Stimulated activated CD4-positive, alpha-beta T cell treated with anti-CD3 and anti-CD28 coated beads, Interleukin-1b, Interleukin-23, amount 100 ng/mL, for 1 hour (primary cell): ENCODE measurements at places on chromosomes 4 and X.
A peak's percentile ranks its signal among the peaks of the same experiment; 100 is the strongest.

DNA sequence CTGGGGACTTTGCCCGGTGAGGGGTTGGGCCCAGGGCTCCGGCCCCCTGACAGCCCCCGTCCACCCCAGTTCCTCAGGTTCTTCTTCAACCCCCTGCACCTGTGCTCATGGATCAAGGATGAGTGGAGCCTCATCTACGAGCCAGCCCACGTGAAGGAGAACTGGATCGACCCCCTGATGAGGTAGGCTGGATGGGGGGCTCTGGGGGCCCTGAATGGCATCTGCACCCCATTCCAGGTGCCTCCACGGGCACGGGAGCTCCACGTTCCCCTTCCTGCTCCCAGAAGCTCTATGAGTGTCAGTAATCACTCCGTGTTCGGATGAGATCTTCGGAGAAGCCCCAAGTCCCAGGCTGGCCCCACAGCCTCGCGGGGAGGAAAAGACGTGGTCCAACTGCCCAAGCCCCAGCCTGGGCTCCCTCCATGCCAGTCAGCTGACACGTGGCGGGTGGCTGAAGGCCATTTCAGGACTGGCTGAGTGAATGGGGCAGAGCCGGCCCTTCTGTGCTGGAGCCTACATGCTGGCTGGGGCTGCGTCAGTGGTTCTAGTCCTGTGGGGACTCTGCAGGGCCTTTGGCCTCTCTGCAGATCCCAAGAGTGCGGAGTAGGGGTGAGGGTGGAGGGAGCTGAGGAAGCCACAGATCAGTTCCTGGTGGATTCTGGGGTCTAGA is 24.4 kb downstream of the CFAP99 start:
- DNase-seq, result no peak

DNA sequence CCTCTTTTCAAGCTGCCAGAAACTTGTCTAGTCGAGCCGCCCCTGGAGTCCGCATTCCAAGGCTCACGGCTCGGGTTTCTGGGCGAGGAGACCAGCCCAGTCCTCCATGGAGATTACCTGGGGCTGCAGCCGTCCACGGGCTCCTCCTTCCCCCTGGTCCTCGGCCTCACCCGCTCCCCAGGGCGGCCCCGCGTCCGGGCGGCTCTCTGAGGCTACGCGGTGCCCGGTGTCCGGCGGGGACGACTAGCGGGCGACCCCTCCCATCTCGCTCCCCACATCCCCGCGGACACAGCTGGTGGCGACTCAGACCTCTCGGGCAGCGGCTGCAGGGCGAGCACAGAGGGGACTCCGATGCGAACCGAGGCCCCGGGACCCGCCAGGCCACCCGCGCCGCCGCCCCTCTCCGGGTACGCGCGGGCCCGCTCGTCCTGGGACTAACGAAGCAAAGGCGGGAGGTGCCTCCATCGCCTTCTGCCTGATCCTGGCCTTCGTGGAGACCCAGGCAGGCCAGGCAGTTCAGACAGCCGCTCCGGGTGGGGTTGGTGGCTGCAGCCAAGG is 159.4 kb downstream of the TRAM1L1 start:
- DNase-seq, result no peak

DNA sequence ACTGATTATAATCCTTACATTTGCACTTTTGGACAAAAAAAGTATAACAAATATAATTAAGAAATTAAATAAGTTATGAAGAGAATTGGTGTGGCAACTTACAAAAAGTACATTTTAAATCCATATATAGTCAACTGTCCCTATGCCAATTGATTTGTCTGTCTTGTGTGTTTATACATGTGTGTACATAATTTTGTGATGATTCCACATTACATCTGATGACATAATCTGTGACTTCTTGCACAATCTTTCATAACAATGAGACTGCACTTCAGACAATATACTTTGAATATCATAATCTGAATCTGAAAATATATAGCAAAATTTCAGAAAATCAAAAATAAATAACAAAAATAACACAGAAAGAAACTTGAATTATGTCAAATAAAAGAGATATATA is 953.4 kb downstream of the FAT4 start:
- no peak for DNase-seq

GRCh38 chr4:31662951-31663350 is 942.8 kb downstream of the PCDH7 start:
- DNase-seq, result no peak

- no peak for DNase-seq
Measured at GRCh38 chr4:113951263-113951662, 28.2 kb downstream of the ARSJ start.

DNA sequence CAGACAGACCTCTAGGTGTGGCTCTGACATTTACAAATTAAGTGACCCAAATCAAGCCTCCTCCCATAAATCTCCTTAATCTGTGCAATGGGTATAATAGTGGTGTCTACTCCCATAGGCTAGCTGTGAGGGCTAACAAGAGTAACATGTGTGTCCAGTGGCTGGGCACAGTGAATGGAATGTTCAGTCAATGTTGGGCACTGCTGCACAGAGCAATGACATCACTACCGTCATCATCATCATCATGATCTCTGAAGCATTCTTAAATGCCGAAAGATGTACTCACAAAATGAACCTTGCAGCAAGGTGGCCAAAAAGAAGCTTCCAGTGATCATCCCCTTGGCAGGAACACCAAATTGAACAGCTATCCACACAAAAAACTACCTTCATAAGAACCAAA is 43.5 kb downstream of the CHRNA9 start:
- no peak for DNase-seq

- DNase-seq, result no peak
Measured at GRCh38 chr4:24473309-24473721, 111.0 kb downstream of the DHX15 start.

DNA sequence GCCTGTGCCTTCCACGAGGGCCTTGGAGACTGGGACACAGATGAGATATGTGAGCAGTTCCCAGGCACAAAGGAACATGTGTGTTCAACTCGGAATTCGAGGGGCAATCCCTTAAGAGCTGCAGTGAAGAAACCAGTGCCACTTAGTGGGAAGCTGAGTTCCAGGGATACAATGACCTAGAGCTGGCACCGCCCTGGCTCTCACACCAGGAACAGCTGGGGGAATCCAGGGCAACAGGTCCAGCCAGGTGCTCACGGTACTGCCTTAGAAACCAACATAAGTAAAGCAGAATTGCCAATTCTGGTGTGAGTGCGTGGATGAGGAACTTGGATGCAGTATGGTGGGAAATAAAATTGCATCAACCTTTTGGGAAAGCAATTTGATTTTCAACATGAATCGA is 122.9 kb downstream of the AFAP1 start:
- no peak for DNase-seq

- DNase-seq, result no peak
Measured at GRCh38 chr4:24892778-24893177, 20.1 kb downstream of the CCDC149 start.

DNA sequence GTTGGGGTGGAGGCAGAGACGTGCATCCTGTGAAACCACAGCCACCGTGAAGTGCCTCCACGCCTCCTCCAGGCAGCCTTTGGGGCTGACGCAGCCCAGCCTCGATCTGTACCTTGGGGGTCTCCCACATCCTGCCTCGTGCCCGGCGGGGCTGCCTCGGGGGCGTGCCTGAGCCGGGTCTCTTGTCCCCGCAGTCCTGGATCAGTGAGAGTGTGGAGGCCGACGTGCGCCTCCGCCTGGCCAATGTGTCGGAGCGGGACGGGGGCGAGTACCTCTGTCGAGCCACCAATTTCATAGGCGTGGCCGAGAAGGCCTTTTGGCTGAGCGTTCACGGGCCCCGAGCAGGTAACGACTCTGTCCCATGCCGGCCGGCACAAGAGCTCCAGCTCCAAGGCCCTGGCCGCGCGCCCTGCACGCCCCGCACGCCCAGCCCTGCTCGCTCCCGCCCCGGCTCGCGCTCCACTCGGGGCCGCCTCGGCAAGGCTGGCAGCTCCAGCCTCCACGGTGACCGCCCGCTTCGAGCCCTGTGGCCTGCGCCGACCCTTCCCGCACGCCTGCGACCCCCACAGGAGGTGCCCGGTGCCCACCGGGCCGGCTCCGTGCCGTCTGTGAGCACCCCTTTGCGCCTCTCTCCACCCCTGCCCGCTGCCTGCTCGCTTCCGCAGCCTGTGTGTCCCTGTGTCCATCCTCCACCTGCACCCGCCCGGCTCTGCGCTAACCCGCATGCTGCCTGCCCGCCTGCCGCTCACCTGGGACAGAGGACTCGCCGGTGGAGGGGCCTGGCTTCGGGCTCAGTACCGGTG is 9.8 kb downstream of the FGFR3 start:
- no peak for DNase-seq

- no peak for DNase-seq
Measured at GRCh38 chr4:98026362-98026761, 116.9 kb downstream of the STPG2 start.

DNA sequence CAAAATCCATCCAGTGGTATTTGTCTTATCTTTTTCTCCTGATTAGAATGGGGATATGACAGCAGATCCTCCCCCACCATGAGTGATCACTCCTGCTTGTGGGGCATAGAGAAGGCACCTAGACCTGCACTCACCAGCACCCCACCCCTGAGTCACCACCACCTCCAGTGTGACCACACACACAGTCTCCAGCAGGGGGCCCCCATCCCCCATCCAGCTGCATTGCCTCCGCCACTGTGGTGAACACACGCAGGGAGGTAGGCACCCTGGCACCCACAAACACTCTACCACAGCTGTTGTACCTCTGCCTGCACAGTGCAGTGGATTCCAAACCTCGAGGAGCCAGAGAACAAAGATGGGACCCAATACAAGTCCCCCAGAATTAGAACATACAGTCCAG is 9.0 kb upstream of the MAGEA8 start:
- DNase-seq, result peak; percentile 16

DNA sequence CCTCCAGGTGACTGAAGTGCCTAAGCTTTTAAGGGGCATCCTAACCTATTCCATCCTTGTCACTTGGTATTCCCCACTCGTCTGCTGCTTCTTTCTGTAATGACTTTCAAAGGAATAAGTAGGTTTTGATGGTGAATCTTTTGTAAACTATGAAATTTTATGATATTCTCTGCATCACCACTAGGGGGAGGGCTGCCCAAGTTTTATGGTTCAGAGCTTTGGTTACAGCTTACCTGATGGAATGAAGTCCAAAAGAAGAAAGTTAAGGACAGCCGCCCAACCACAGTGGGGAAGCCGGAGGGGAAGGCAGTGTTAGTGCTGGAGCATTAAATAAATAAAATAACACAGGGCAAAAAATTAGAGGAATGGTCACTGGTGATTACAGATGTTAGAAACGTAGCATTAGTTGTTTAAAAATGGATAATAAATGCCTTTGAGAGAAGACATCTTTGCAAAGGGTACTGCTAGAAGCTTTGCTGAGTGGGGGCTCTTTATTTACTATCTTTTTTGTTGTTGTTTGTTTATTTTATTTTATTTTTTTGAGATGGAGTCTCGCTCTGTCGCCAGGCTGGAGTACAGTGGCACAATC is 204.9 kb downstream of the GBA3 start:
- DNase-seq, result no peak

- no peak for DNase-seq
Measured at GRCh38 chrX:43505769-43506168, 150.3 kb upstream of the MAOA start.

DNA sequence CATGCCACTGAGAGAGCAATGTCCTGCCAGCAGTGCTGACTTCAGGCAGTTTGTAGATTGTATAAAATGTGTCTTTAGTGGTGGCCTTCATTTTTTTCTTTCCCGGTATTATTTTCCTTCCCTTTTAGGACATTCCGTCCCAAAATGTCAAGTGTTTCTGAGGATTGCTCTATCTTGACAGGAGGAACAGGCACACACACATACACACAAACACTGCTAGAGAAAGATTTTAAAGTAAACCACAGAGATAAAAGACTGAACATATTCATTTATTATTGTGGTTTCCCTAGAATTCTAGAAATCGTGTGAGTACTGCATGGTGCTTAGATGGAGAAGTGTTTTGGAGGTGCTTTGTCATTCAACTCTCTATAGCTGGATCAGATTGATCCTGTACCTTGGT is 111.9 kb downstream of the GABRB1 start:
- DNase-seq, result no peak

GRCh38 chr4:888029-888428 is 44.1 kb downstream of the GAK start:
- DNase-seq, result no peak

- DNase-seq, result no peak
Measured at GRCh38 chr4:21811565-21811964, 137.0 kb downstream of the KCNIP4 start.

DNA sequence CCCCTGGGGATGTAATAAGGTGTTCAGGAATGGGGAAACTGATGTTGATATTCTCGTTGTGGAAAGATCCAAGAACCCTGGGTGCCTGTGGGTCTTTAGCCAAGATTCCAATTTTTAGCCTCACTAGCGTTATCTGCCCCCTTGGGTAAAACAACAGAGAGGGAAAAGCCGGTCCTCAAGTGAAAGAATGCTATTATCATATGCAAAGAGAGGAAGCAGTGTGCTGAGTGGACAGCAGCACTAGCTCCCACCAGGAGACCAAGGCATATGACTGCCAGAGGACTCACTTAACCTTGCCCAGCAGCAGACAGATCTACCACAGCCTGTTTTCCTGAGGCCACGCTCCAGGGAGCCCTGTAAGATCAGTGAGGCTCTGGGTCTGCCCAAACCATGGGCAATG is 257.9 kb upstream of the CPEB2 start:
- no peak for DNase-seq

GRCh38 chr4:61933527-61933926 is 733.4 kb downstream of the ADGRL3 start:
- DNase-seq, result no peak

GRCh38 chrX:33178218-33178617 is 33.1 kb downstream of the DMD start:
- DNase-seq, result no peak

GRCh38 chrX:109089359-109089758 is 353.0 kb upstream of the IRS4 start:
- no peak for DNase-seq

- no peak for DNase-seq
Measured at GRCh38 chrX:53631156-53631555, 55.4 kb downstream of the HUWE1 start.

DNA sequence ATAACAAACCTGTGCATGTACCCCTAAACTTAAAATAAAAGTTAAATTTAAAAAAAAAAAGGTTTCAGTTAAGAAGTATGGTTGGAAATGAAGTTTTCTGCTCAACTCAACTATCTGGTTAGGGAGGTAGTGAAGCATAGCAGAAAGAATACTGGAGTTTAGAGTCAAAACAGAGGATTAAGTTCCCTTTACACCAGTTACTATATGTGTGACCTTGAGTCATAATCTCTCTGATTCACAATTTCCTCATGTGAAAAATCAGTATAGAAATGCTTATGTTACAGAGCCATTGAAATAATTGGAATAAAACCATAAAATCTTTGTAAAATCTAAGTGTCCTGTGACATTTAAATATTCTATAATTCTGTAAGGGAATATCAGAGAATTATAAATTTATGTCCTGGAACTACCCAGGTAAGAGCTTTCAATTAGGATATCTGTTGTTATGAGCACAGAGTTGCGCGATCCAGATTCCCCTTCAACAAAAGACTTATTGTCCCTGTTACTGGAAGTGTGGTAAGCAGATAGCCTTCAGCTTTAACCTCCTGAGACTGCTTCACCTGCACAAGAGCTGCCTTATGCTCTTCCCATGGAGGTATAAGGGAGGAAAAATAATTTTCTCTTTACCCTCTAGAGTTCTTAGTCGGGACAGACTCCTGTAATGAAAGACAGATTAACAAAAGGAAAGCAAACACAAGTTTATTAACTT is 203.8 kb upstream of the NRK start:
- DNase-seq, result no peak
